A549 (cell line): ENCODE measurements at places on chromosomes 6 and 20. TPM values are rescaled to one million over a fixed set of nuclear protein-coding genes. Genes with fewer than 3 reads are reported as not detected.

DNA sequence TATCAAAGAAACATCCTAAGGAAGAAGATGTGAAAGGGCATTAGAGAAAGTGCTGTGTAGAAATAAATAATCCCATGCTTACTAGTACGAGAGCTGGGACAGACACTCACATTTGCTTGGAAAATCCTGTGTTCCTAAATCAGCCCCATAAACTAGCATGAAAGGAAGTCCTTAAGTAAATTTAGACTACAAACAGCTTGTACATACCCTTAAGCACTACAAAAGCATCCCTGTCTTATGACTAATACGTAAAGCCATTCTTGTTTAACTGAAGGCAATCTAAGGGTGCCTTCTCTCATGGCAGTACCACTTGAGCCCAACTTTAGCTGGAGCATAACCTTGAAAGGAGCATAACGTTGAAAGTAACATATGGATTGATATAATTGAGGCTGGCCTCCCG lies 15.4 kb upstream of the FOXQ1 start:
- DNase-seq = peak; percentile 43

GRCh38 chr6:41027241-41027640 lies 11.8 kb downstream of the UNC5CL start:
- no peak for DNase-seq

- no peak for DNase-seq
These were observed 53.7 kb downstream of the GFOD1 start for GRCh38 chr6:13433709-13434121.

Gene CLPSL1
- polyA plus RNA-seq = not detected in 3 replicates

Gene DLK2
- 2.2 to 2.6 TPM (median 2.5 TPM) in 3 replicates for polyA plus RNA-seq
